NCI-H187 (cell line): ENCODE measurements at places on chromosomes 13 and 19.

- DNase-seq, result no peak
Observed at GRCh38 chr19:32540621-32541020, 40.4 kb upstream of the PDCD5 start.

DNA sequence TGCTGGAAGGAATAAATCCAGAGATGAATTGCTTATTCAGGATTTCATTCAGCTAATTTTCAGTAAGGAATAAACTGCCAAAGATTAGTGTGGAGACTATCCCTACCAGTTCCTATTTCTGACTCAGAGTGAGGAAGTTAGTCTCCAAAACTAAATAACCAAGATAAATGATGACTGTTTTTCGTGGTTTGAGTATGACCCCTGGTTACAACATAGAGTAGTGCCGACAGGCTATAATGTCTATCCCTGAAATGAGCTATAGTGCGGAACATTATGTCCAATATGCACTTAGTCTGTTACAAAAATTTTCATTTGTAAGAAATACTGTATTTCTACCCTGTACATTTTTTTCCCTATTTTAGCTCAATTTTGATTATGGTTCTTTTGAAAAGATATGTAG is 51.4 kb downstream of the NBEA start:
- no peak for DNase-seq

DNA sequence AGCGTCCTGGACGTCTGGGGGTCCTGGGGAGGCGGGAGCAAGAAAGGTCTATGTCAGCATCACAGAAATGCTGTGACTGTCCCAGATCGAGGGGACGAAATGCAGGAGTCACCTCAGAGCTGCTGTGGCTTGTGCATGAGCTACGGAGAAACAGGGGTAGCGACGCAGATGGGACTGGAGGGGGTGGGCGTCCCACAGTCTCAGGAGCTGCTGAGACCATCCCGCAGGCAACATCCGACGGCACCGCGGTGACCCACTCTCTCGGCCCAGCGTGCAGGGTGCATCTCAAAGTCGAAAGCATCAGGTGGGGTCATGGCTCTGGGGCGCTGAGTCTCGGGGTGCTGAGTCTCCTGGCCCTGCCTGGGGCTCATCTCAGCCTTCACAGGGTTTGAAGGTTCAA is 37.4 kb upstream of the C13orf46 start:
- DNase-seq, result no peak

GRCh38 chr19:42524250-42524649 is 4.0 kb downstream of the CEACAM1 start:
- DNase-seq, result no peak

- DNase-seq, result no peak
Observed at GRCh38 chr19:37220383-37220782, 2.4 kb downstream of the ZNF383 start.

GRCh38 chr13:98575009-98575903 is 1.7 kb downstream of the STK24 start:
- DNase-seq, result no peak

- DNase-seq, result no peak
Observed at GRCh38 chr13:112767506-112768471, 78.0 kb downstream of the ATP11A start.

GRCh38 chr19:19500975-19501644 is 14.2 kb downstream of the TSSK6 start:
- DNase-seq, result no peak

GRCh38 chr13:49219647-49220035 is 497 bp upstream of the MLNR start:
- no peak for DNase-seq

DNA sequence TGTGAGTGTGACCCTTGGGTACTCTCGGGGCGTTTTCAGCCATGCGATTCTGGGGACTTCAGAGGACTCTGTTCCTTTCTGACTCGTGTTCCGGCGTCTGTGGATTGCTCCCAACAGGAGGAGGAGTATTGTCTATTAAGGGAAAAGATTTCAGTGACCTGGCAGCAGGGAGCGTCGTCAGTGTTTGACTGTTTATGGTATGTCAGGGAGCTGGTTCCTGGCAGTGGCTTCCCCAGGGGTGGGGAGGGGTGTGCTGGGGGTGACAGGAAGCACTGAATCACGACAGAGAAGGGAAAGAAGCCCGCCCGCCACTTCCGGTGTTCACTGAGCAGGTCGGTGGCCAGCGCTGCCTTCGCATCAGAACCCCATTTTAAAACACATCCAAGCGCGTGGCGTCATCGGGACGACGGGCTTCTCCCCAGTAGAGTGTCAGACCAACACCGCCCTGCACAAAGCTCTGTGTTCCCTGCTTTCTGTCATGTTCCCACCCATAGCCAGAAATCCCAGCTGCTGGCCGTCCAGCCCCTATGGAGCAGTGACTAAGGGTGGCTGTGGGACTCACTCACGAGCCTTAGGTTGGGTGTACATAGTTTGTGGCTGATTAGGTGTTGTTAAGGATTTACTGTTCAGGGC is 33.8 kb downstream of the COL4A2 start:
- DNase-seq, result no peak

GRCh38 chr13:74820809-74821208 is 661.2 kb downstream of the TBC1D4 start:
- no peak for DNase-seq

GRCh38 chr19:15177269-15178116 is 23.3 kb downstream of the NOTCH3 start:
- DNase-seq, result no peak

DNA sequence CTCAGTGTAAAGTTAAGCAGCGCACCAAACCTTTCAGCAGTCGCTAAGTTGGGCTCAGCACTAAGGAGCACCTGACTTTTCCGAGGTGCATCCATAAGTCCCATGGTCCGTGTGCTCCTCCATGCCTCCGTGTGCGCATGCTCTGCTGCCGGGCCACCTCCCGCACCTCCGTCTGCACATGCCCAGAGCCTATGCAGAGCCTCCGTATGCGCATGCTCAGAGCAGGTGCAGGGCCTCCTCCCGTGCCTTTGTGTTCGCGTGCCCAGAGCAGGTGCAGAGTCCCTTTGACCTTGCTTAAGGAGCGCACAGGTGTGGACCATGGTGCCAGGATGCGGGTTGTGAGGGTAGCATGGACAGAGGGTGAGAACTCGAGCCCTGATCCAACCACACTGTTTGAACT is 46.0 kb downstream of the ATP11A start:
- DNase-seq, result no peak

GRCh38 chr13:113656003-113656588 is 1.9 kb downstream of the ATP4B start:
- DNase-seq, result no peak

DNA sequence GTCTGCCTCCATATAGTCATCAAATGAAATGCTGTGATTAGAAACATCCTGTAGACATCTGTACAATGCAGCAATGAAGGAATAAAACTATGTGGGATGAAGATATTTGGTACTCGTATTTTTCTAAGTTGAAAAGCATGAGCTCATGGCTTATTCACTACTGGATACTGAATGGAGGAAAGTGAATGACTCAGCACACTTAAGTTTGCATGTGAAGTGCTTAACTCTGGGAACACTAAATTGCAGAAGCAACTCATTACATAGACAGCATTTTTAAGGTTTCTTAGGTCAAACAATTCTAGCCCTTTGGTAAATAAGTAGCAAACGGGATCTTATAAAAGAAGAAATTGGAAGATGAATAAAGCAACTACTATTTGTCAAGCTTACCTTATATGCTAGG is 429.0 kb upstream of the MIR17HG start:
- no peak for DNase-seq

- no peak for DNase-seq
Observed at GRCh38 chr13:113369881-113370280, 6.0 kb upstream of the GRTP1 start.

DNA sequence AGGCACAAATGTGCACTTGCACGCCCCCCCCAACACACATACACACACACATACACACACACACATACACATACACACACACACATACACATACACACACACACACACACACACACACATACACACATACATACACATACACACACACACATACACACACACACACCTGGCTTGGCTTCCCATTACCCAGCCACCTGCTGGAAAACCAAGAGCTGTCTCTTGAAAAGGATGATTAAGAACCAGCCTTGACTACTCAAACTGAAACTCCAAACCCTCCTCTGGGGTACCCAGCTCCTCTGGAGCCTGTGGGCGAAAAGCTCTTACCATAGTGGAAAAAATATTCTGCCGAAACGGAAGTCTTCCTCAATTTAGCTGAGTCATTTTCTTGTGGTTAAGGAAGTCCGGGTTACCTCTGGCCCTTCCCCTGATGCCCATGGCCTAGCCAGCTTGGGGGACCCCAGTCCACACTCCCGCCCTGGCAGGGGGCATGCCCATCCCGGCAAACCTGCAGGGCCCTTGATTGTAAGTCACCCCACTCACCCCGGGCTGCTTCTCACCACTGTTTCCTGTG is 21.9 kb downstream of the CEBPA start:
- no peak for DNase-seq

- no peak for DNase-seq
Observed at GRCh38 chr19:16527971-16528521, 14.2 kb downstream of the CHERP start.

- DNase-seq, result no peak
Observed at GRCh38 chr13:27980280-27980998, 8.1 kb downstream of the URAD start.

DNA sequence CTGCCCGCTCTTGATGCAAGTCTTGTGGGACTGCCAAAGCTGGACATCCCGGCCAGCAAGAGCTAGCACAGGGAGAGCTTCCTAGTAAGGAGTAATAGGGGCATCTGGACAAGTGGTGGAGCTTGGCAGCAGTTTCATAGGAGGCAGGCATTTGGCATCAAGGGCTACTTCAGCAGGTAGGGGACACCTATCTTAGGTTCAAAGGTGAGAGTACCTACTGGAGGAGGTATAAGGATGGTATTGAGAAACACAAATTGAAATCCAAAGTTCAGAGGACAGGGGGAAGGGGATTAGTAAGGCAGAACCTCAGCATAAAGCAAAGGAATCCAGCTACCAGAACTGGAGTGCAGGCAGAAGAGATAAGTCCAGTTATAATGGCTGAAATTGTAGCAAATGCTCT is 441.7 kb downstream of the OXGR1 start:
- no peak for DNase-seq

DNA sequence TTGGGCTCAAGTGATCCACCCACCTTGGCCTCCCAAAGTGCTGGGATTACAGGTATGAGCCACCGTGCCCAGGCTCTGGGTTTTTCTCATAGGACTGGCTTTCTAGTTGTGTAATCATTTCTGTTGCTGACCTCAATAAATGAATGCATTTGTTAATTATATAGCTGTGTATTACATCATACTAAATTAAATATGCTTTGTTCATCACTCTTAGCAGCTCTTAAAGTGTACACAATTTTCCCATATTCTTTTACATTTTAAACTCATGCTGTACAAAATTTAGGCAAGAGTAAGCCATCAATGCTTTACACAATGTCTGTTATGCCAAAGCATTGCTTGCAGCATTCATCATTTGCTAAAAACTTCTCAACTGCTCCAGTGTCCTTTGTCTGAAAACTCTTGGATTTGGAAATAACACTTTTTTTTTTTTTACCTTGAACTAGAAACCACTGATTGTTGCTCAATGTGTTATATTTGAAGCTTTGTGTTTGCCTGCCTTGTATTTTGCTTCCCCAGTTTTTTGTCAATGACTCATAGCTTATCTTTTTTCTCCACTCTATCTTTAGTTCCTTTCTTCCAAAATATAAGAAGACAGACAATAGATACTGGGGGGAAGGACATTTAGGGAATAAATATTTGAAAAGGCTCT is 31.4 kb downstream of the CCDC122 start:
- DNase-seq, result no peak

DNA sequence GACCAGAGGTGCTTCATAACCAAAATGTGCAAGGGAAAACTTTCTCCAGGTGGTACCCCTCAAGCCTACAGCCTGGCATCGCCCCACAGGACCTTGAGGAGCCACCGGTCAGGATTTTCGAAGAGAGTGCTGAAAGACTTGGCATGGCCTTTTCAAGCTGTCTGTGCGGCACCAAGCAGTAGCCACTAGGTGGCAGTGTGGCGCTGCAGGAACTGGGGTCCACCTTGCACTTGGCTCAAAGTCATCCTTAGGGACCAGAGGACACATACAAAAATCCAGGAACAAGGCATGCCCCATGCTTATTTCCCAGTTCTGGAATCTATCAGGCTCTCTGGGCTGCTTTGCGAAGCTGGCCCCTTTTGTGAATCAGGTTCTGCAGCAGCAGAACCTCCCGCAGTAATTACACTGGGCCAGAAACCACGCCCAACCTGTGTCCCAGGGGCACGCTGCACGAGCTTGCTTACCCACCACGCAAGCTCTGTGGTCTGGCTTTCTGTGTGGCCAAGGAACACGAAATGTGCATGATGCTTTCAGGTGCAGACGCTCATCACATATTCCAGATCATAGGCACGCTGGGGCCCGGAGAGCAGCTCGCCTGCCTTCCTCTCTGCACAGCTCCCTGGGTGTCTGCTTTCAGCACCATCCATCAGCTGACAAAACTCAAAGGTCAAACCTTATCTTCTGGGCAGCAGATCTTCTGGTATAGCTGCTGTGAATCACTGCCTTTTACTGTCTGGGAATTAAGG is 87.2 kb downstream of the SLC7A1 start:
- DNase-seq, result peak; percentile 51

DNA sequence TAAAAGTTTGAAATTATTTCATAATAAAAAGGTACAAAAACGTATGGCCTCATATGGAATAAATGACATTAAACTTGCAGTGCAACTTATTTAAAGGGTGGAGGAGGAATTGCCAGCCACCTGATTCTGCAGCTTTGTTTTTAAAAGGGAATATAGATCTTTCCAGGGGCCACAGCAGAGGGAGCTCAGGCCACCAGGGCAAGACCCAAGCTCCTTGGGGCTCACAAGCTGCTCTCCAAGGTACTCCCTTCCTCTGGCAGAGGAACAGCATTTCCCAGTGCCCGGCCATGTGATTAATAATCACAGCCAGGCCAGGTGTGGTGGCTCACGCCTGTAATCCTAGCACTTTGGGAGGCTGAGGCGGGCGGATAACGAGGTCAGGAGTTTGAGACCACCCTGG is 6.2 kb downstream of the ACOD1 start:
- no peak for DNase-seq

GRCh38 chr13:79245937-79246577 is 160.0 kb downstream of the RBM26 start:
- DNase-seq, result no peak

DNA sequence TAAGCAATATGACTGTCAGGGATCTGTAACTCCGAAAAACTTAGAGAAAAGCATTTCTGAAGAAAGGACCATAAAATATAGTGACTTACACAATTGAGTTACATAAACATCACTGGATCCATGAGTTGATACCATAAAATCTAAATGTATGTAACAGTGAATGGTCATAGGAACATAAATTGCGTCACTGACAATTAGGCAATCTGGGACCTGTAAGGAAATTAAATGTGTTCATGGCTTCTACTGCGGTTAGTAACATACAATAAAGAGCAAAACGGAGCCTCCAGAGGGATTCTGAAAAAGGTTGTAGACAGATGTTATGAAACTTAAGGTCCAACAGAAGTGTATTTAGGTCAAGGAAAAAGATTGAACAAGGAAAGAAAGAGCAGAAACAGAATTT is 27.1 kb downstream of the POU4F1 start:
- no peak for DNase-seq
